Stimulated activated CD8-positive, alpha-beta memory T cell treated with anti-CD3 and anti-CD28 coated beads, Interleukin-15, amount 100 ng/mL, for 1 hour (primary cell): ENCODE measurements at places on chromosomes 3 and 15.

DNA sequence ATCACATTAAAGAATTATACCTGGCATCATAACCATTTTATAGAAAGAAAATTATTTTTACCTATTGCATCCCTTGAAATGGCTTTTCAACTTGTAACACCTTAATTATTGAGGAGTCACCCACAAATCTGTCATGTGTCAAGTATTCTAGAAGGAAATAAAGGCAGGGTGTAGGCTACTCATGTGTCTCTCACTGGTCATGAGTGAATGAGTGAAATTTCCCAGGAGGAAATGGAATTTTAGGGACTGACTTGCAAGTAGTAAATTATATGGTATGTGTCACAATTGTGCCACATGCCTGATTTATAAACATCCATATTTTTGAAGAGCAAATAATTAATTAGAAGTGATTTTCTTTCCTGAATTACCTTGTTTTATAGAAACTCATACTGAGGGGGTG is 310.5 kb upstream of the ADAMTS9 start:
- no peak for DNase-seq

GRCh38 chr3:36695113-36695768 is 69.1 kb downstream of the DCLK3 start:
- no peak for DNase-seq

GRCh38 chr3:177145954-177146353 is 51.3 kb downstream of the TBL1XR1 start:
- no peak for DNase-seq

- DNase-seq = no peak
These were observed 19.1 kb downstream of the ST6GAL1 start for GRCh38 chr3:186949281-186949982.

DNA sequence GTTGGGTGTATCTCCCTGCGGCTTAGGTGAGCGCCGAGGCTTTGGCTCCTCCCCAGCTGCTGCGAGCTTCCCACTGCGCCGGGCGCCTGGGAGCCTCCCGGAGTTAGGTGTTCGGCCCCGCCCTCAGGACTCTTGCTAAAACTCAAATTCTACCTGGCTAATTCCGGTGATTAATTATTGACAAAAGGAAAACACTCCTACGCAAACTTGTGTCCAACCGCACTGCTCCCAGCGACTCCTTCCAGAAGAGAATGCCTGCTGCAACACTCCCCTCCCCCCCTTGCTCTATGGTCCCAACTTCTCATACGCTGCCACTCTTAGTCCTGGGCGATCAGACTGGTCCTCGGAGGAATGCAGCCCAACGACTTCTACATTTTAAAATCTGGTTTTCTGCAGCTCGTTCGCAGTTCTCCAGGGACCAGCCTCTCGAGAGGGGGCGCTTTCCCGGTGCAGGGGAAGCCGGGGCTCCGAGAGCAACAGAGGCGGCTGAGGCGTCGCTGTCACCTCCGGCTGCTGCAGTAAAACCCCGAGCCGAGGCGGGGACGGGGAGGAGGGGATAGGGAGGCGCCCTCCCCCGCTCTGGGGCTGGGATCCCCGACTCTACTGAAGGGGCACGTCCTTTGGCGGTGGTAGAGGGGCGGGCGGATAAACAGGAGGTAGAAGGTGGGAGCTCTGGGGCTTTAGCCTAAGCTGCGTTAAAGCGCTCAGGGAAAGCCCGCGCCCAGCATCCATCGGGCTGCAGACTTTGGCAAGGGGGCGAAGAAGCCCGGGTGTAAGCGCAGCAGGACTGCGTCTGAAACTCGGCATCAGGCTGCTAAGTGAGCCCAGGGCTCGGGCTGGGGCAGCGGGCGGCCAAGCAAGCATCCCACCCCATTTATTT is at the start of gene SPTSSB:
TSS of gene SPTSSB (minus strand) at position 77 of the 880 bp plus-strand sequence. CDS start 25,194 bp downstream, outside the sequence.
- peak; percentile 14 for DNase-seq
